AG04450 (cell line): ENCODE measurements at places on chromosomes 3 and 15.
A peak's percentile ranks its signal among the peaks of the same experiment; 100 is the strongest.

- DNase-seq: no peak
Measured at GRCh38 chr3:32411442-32411841, 19.8 kb downstream of the CMTM7 start.

DNA sequence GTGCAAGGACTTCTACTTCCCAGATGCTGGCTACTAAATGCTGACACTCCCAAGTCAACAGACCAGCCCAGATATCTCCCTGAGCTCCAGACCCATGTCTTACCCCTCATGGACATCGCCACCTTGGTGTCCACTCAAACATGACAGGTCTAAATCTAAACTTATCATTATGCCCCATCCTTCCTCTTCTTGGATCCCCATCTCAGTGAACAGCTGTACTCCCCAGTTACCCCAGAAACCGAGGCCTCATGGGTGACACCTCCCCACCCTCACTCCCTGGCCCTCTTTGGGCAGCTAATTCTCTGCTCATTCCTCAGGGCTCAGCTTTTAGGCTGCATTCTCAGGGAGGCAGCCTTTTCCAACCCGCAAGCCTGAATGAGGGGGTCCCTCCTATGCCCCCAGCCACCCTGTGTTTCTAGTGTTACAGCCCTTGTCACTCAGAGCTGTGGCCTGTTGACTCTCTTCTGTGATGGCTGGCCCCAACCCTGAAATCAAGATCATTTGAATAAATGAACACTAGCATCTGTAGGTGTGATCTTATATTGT is 5.4 kb downstream of the EHD4 start:
- no peak for DNase-seq

GRCh38 chr15:51185213-51186159 is 90.8 kb upstream of the TNFAIP8L3 start:
- no peak for DNase-seq

GRCh38 chr3:72213296-72214065 is 428.5 kb upstream of the PROK2 start:
- DNase-seq: no peak

- no peak for DNase-seq
Measured at GRCh38 chr3:53719796-53720195, 126.4 kb downstream of the CHDH start.

GRCh38 chr3:1787094-1787493 is 311.6 kb upstream of the CNTN4 start:
- no peak for DNase-seq

GRCh38 chr15:66621491-66622467 is 56.0 kb upstream of the LCTL start:
- DNase-seq: no peak

DNA sequence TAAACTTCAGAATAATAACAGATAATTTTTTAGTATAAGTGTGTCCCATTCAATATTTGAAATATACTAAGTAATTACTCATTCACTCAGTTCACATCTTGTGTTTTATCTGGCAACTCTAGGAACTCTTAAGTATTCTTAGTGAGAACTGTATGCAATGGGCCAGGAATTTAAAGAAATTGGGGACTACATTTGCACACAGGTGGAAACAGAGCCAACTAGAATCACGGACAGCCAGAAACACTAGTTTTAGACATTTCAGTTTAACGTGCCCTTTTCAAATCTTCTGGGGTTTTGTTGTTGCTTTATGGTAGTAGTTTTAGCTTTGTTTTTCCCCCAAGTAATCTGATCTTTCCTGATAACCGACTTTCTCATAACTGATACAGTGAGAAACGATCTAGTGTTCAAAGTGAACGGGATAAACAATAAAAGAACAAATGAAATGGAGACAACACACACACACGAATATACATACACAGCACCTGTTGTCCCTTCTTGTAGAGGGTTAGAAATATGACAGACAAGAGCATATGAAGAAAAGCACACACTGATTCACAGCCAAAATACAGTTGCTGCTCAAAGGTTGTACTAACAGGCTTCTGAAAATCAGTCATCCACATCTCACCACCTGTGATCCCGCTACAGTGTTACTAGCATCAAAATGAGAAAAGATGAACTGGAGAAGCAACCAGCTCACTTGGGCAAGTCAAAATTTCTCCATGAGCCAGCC is 167.0 kb downstream of the FMN1 start:
- no peak for DNase-seq

DNA sequence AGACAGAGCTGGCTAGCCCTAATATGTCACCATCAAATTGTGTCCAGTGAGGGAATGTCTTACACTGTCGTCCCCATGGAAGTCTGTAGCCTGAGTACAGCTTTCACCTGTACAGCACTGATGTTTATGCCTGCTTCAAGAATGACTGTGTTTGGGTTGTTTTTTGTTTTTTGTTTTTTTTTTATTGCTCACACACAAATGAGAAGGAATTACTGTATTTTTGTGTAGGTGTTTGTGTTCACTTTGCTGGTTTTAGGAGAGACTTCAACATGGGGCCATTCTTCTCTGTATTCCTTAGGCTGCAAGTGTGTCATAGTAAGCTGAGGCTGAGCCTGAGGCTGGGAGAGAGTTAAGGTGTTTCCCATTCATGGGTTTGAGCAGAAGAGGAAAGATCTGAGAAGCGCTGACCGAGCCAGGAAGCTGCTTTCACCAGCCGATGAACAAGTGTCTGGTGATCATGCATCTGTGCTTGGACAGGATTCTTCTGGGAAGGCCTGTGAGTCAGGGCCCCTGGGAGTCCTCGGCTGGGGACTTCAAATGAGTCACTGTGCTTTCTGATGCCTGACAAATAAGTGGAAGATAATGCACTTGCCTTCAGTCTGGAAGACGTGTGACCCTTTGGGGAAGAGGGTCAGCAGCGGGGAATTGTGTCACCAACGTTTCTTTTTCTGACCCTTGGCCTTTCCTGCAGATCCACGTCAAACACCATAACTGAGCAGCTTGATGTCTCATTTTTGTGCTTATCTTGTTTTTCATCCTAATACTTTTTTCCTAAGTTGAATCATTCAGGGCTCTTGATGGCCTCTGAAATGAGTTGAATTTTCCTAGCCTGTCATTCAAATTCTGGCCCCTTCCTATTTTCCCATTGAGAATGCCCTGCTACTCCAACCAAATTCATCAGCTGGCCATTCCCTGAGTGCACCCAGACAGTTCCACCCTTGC is 36.7 kb upstream of the ZBTB38 start:
- DNase-seq: peak; percentile 86

GRCh38 chr3:58864480-58864879 is 185.3 kb downstream of the CFAP20DC start:
- DNase-seq: no peak

DNA sequence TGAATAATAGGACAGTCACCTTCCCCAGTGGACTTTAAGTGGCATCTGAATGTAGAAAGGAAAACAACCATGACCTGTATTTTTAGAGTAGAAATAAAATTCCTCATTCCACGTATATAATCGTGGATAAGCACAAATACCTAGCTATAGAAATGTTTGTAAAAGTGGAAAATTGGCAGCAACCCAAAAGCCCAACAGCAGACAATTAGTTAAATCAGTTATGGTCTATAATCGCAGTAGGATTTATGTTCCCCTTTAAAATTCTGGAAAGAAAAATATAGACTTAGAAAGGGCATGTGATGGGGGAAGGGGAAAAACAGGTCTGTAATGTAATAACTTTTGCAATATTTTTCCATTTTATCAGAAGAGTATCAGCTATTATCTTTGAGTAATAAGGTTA is 241.9 kb upstream of the ST8SIA2 start:
- no peak for DNase-seq

DNA sequence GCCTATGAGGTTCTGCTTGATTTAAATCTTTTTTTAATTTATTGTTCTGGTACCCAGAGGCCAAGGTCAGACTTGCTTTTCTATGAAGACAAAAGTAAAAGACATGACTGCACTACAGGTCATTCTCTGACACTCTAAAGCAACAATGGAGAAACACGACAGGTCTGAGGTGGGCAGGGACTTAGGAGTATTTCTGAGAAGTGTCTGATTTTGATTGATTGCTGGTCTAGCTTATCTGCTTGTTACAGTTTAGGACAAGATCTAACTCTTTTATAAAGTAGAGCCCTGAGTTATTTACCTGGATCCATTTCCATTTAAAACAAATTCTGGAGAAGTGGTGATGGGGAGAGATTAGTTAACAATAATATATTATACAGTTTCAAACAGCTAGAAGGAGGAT is 115.2 kb upstream of the STT3B start:
- no peak for DNase-seq

- DNase-seq: no peak
Measured at GRCh38 chr3:63199606-63200005, 78.5 kb upstream of the SYNPR start.

DNA sequence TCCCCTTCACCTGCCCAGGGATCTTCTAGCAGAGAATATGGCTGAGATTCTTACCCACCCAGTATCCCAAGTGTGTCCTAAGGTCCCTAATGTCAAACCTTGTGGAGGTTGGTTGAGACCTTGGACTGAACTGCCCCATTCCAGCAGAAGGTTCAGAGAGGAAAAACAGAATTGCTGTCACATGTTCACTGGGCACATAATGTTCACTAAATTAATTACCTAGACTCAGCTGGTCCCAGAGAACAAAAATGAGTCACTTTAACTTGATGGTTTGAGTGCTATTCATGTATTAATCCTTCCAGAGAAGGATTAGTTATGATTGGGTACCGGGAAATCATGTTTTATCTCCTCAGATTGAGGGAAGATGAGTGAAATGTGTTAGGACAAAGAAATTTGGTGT is 171.3 kb upstream of the GADL1 start:
- DNase-seq: no peak

DNA sequence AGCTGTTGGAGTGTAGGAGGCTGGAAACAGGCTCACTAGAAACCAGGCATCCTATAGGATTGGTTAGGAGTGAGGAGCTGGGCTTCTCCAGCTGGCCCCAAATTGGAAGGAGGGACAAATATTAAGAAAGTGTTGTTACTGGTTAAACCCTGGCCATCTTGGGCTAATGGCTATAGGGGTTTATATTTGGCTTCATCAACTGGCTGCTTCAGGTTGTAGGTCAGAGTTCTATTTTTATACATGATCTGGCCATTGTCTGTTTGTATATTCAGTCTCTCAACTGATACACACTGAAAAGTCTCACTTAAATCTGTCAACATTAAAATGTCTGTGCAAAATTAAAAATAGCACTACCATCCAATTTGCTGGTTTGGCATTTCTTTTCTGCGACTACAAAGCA is 70.2 kb upstream of the ARRDC4 start:
- no peak for DNase-seq

DNA sequence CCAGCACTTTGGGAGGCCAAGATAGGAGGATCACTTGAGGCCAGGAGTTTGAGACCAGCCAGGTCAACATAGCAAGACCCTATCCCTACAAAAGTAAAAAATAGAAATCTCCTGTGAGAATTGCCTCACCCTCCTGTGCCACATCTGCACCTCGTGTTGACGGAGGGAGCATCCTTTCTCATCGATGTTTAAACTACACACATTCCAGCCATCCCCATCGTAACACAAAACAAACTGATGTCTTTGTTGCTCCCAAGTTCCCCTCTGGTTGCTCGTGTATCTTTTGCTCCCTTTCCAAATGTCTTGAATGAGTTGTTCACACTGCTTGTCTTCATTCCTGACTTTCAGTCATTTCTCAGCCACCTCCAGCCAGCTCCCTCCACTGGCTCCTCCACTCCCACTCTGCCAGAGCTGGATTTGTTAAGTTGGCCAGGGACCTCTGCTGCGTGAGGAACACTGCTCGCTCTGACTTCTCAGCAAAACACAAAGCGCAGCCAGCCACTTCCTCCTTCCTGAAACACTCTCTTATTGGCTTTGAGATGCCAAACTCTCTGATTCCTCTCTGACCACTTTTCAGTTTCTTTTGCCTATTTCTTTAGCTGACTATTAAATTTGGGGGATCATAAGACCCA is 53.6 kb upstream of the ATP13A3 start:
- no peak for DNase-seq

DNA sequence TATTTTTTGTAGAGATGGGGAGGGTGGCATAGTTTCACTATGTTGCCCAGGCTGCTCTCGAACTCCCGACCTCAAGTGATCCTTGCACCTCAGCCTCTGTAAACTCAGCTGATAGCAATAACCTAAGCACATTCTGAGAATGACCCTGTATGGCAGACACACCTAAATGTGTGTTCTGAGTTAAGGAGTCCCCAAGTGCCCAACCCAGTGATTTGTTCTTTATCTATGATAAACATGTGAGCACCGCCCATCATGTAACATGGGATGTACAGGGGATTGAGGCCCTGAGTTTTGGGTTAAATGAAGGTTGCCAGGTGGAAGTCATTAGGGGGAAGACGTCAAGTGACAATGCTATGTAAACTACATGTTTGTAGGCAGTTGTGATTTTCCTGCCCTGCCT is 5.7 kb downstream of the NCEH1 start:
- DNase-seq: no peak

DNA sequence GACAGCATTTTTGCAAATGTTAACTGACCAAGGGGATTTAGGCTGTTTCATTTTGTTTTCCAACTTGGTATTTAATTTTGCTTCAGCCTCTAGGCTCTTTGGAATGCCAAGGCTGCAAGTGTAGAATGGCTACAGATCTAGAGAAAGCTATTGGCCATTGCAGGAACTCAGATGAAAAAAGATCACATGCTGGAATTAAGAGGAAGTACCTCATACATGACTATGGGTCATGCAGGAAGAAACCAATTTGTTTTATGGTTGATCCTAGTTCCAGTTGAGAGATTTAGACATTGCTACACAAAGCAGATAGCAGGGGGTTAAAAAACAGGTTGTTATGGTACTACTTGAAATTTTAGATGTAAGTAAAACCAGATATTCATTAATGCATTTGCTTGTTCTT is 12.7 kb upstream of the CLDN16 start:
- no peak for DNase-seq

DNA sequence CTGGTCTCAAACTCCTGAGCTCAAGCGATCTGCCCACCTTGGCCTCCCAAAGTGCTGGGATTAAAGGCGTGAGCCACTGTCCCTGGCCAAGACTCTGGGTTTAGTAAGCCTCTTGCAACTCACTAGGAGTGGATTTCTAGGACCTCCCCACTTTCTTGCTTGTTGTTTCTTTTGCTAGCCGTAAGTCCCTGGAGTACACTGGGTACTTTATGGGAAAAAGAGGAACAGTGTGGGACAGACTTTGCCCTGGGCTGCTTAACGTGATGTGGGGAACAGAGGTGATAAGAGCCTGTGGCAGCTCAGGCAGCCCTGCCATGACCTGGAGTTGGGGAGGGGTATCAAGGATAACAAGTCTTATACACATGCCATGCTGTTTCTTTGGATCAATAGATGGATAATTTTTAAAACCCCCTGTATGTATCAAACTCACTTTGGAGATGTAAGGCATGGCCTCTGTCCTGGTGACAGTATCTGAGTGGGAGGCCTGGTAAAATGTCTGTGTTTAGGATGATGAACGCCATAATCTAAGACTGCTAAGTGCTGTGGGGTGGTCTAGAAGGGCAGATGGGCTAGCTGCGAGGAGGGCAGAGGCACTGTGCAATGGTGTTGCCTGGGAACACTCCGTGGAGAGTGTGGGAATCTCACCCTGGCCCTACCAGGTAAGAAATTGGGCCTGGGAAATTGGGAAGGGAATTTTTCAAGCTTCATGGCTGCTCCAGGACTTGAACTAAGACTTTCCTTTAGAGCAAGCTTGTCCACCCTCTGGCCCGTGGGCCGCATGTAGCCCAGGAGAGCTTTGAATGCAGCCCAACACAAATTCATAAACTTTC is 54.8 kb downstream of the SMAD3 start:
- DNase-seq: no peak
